ENCODE measurements at places on chromosomes 3 and 15. TPM values are rescaled to one million over a fixed set of nuclear protein-coding genes. Genes with fewer than 3 reads are reported as not detected.
A peak's percentile ranks its signal among the peaks of the same experiment; 100 is the strongest.

Gene LRRC31
- not detected for total RNA-seq

Gene LRRC2
- total RNA-seq: 0.87 TPM

Gene POC1A
- total RNA-seq: 8.7 TPM

Gene SPINT1
- total RNA-seq: 147 TPM

Gene MRPS22
- 36.3 TPM for total RNA-seq

DNA sequence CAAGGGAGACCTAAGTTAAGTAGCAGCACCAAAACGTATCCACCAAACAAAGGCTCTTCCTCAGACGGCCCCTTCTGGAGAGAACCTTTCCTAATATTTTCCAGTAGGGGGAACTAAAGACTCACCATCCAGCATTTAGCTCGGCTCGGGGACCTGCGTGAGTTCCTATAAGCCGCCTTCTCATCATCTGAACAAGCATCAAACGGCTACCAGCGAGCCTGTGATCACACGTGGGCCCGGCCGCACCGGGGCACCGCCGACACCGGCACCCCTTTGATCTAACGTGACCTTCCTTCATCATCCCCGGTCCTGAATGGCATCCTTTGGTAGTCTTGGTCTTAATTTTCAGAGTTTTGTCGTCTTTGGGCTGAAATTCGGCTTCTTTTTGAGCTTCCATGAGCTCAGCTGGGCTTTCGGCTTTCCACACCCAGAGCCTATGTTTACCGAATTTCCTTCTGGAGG, 1.4 kb upstream of the ROBO2 start:
- peaks cover 21% of the 10 kb centered on the region for H3K27me3 ChIP-seq
- H3K4me1 ChIP-seq: peaks cover 26% of the 10 kb centered on the region
- DNase-seq: peak; percentile 71
- H3K4me3 ChIP-seq: peak overlapping the region; percentile 85
- peak overlapping the region; percentile 90 for H3K27ac ChIP-seq
- H3K36me3 ChIP-seq: no peaks in the 10 kb centered on the region

DNA sequence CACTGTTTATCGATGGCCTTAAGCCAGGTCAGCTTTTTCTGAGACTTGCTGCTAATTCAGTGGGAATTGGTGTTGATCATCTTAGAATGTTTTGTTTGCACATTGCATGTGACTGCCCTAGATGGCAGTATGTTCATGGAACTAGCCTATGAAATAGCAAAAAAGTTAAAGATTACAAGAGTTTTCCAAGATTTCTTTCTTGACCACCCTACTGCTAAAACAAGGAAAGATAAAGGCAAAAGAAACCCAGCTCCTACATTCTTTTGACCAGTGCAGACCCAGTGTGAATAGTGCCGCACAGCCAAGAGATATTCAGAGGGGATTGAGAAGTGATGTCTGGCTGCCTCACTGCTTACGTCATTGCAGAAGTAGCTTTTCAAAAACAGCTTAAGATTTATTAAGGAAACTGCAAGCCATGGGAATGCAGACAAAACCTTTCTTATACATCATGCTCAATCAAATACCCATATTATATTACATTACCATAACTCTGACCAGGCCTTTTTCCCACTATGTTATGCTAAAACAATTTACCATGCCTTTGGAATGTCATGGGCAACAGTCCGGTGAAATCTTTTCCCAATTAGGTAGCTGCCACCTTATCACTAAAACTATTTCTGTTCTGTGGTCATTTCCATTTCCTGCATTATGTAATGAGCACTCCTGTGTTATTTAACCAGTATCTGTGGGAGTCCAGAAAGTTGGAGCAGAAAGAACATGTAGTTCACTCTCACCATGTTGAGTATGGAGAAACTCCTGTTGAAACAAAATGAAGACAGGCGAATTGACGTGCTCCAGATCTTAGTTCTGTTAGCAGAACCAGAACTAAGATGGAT, 6.0 kb downstream of the PHLDB2 start:
- peak overlapping the region; percentile 97 for H3K27ac ChIP-seq
- DNase-seq: no peak
- peak overlapping the region; percentile 32 for H3K4me3 ChIP-seq
- peaks cover 70% of the 10 kb centered on the region for H3K4me1 ChIP-seq
- H3K27me3 ChIP-seq: no peaks in the 10 kb centered on the region

- no peaks in the 10 kb centered on the region for H3K4me1 ChIP-seq
- H3K36me3 ChIP-seq: no peaks in the 10 kb centered on the region
- no peak overlapping the region for H3K27ac ChIP-seq
- H3K4me3 ChIP-seq: no peak overlapping the region
- peaks cover 2% of the 10 kb centered on the region for H3K27me3 ChIP-seq
Measured at GRCh38 chr15:97200161-97200560, 760.3 kb upstream of the ARRDC4 start.

GRCh38 chr15:55587321-55588069, 650 bp downstream of the PYGO1 start:
- DNase-seq: peak; percentile 55
- H3K36me3 ChIP-seq: peaks cover 2% of the 10 kb centered on the region
- H3K4me1 ChIP-seq: peaks cover 16% of the 10 kb centered on the region

DNA sequence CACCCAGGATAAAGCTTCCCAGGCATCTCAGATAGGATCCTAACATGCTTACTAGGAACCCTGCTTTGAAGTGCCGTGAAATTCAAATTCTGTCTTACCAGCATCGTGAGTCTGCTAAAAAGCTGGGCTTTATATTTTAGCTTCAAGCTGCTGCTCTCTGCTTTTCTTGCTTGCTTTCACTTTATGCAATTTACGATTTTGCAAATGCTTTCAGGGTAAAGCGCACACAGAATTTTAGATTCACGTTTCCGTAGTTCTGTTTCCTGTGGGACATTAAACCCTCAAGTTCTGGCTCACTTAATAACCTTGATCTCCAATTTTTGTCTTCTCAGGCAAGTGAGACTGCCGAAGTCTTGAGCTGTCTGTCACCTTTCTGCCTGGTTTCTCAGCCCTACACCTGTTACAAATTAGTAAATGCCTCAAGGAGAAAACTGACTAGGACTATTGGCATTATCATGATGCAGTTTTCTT, 170.5 kb upstream of the TGFBR2 start:
- H3K36me3 ChIP-seq: peaks cover 2% of the 10 kb centered on the region
- H3K4me1 ChIP-seq: peaks cover 16% of the 10 kb centered on the region
- DNase-seq: no peak
- H3K27ac ChIP-seq: no peak overlapping the region
- H3K27me3 ChIP-seq: no peaks in the 10 kb centered on the region

- H3K4me3 ChIP-seq: peak overlapping the region; percentile 28
- peaks cover 22% of the 10 kb centered on the region for H3K4me1 ChIP-seq
- peak overlapping the region; percentile 91 for H3K27ac ChIP-seq
- peaks cover 1% of the 10 kb centered on the region for H3K27me3 ChIP-seq
- DNase-seq: no peak
Measured at GRCh38 chr15:48896869-48897814, 19.2 kb downstream of the EID1 start.

DNA sequence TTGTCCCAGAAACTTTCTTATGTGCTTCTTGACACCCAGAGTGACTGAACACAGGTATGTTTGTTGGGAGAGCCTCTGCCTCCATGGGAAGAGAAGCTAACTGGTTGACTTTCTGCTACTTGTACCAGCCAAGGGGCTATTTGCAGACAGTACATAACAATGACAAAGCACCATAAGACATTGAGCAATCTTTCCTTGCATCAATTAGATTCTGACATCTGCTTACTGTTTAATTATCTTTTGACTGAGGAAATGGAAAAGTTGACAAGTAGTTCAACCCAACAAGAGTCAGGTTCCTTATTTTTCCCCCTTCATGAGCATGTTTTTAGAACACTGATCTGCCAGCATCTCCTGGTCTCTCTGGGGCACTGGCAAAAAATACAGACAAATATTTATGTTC, 157.7 kb downstream of the RPLP1 start:
- H3K4me1 ChIP-seq: no peaks in the 10 kb centered on the region
- no peak overlapping the region for H3K27ac ChIP-seq
- H3K36me3 ChIP-seq: no peaks in the 10 kb centered on the region
- no peak overlapping the region for H3K4me3 ChIP-seq
- DNase-seq: no peak

DNA sequence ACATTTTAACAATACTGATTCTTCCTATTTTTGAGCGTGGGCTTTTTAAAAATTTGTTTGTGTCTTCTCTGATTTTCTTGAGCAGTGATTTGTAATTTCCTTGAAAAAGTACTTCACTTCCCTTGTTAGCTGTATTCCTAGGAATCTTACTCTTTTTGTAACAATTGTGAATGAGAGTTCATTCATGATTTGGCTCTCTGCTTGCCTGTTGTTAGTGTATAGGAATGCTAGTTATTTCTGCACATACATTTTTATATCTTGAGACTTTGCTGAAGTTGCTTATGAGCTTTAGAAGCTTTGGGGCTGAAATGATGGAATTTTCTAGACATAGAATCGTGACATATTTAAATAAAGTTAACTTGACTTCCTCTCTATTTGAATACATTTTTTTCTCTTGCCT, 582.8 kb upstream of the BCHE start:
- H3K27ac ChIP-seq: no peak overlapping the region
- H3K4me1 ChIP-seq: peaks cover 1% of the 10 kb centered on the region
- no peak overlapping the region for H3K4me3 ChIP-seq

GRCh38 chr15:33612721-33613304, 302.0 kb downstream of the RYR3 start:
- H3K27ac ChIP-seq: no peak overlapping the region
- H3K4me1 ChIP-seq: peaks cover 3% of the 10 kb centered on the region
- H3K4me3 ChIP-seq: no peak overlapping the region
- H3K27me3 ChIP-seq: peaks cover 2% of the 10 kb centered on the region
- H3K36me3 ChIP-seq: no peaks in the 10 kb centered on the region

GRCh38 chr15:38041576-38041975, 107.1 kb downstream of the TMCO5A start:
- peak overlapping the region; percentile 8 for H3K27ac ChIP-seq
- no peaks in the 10 kb centered on the region for H3K36me3 ChIP-seq
- no peaks in the 10 kb centered on the region for H3K27me3 ChIP-seq

- H3K27me3 ChIP-seq: no peaks in the 10 kb centered on the region
- DNase-seq: no peak
- no peak overlapping the region for H3K27ac ChIP-seq
Measured at GRCh38 chr3:195143221-195143620, 127.7 kb downstream of the XXYLT1 start.

DNA sequence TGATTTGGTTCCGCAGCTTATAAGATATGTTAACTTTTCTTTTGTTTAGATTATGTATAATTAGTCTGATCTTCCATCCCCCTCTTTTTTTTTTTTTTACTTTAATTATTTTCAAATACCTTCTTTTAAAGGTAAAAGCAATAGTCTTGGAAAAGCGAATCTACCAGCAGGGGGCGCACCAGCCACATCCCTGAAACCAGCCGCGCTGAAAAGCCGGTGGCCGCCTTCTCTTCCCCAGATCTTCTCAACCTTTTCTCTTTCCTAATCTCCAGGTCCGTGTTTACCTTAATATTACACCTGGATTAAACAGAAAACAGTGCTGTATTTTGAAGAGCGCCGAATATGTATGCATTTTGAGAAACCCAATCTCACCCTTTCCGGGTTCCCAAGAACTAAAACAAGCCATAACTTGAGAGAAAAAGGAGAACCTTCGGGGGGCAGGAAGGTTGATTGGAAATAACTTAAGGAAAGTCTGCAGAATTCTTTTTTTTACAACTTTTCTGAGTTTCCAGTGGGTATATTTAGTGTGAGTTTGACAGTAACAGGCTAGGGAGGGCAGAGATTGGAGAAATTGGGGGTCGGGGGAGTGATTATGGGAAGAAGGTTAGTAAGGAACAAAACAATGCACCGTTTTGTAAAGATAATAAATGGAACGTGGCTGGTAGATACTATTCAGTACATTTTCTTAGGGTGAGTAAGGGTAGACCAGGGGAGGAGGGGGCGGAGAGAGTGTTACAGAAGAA, 2.0 kb upstream of the SOX2 start:
- peaks cover 9% of the 10 kb centered on the region for H3K4me1 ChIP-seq
- H3K36me3 ChIP-seq: no peaks in the 10 kb centered on the region
- no peak overlapping the region for H3K27ac ChIP-seq
- peak; percentile 93 for DNase-seq
- H3K4me3 ChIP-seq: peak overlapping the region; percentile 27

DNA sequence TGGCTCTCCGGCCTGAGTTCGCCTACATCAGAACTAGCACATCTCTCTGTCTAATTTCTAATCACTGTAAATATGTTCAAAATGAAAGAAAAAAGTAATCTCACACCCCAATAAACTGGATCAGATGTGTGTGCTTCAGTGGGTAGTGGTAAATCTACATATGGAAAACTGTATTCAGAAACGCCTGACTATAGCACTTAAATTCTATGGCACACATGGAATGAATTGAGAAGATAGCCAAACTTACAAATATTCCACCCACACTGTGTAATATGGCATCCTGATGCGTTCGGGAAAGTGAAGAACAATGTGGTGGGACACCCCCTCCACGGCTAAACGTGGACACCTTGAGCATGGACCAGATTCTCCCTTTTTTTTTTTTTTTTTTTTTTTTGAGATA, 40.6 kb upstream of the BOC start:
- H3K36me3 ChIP-seq: peaks cover 9% of the 10 kb centered on the region
- H3K4me1 ChIP-seq: peaks cover 10% of the 10 kb centered on the region
- H3K4me3 ChIP-seq: no peak overlapping the region
- H3K27me3 ChIP-seq: no peaks in the 10 kb centered on the region

DNA sequence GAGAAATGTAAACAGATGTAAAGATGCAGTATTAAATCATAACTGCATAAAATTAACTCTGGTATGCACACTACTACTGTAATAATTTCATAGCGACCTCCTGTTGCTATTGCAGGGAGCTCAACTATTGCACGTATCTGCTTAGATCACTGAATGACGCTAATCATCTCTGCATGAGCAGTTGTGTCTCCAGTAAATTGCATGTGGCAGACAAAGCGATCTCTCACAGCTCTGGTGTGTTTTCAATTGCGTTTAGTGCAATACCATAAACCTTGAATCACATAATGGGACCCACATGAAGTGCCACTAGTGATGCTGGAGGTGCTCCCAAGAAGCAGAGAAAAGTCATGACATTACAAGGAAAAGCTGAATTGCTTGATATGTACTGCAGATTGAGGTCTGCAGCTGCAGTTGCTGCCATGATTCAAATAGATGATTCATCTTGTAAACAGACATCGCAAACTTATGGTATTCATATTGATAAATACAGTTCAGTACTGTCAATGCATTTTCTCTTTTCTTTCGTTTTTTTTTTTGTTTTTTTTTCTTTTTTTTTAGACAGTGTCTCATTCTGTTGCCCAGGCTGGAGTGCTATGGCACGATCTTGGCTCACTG, 30.2 kb upstream of the LCTL start:
- H3K27ac ChIP-seq: no peak overlapping the region
- peaks cover 8% of the 10 kb centered on the region for H3K4me1 ChIP-seq
- H3K4me3 ChIP-seq: no peak overlapping the region
- no peaks in the 10 kb centered on the region for H3K36me3 ChIP-seq
- no peak for DNase-seq
- no peaks in the 10 kb centered on the region for H3K27me3 ChIP-seq
